KG1 (cell line): ENCODE measurements at places on chromosomes 12 and 14.

GRCh38 chr14:20803223-20803622 is 579 bp upstream of the RNASE1 start:
- no peak for DNase-seq

- no peak for DNase-seq
Measured at GRCh38 chr14:98298481-98299244, 973.3 kb downstream of the BCL11B start.

GRCh38 chr12:101697930-101698799 is 725 bp downstream of the CHPT1 start:
- peak; percentile 42 for DNase-seq

- DNase-seq: no peak
Measured at GRCh38 chr14:79724934-79725717, 486.2 kb downstream of the DIO2 start.

- DNase-seq: no peak
Measured at GRCh38 chr12:103780093-103780440, 61.0 kb downstream of the NT5DC3 start.

- DNase-seq: no peak
Measured at GRCh38 chr12:6468283-6468575, 2.2 kb downstream of the VAMP1 start.

DNA sequence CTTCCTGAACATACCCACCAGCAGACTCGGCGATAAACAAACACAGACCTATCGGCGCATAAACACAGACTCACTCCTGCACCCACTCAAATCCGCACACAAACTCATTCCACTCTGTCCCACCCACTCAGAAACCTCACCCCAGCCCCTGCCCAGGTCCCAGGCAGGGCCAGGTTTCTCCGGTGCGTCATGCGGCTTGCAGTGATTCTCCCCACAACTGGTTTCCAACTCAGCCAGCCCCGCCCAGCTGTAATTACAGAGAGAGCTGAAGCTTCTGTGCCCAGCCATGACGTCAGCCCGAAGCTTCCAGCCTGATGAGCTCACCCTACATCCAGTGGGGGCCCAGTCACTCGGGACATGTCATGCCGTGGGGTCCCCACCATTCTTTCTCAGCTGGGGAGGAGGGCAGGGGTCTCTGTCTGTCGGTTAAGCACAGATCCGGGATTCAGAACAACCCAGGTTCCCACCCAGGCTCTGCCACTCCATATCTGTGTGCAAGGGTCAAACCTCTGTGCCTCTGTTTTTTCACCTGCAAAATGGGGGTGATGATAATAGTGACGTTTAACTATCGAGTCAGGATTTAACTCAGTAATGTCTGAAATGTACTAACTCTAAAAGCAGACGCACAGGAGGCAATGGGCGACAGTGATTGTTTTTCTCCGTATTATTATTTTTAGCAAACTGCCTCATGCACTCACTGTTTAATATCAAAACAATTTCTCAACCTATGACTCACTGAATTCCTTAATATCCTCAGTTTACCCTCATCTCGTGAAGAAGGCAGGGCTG is 2.3 kb upstream of the HSPB8 start:
- no peak for DNase-seq
